ENCODE measurements at places on chromosomes 5 and 9.

- DNase-seq: no peak
Measured at GRCh38 chr5:126984632-126985031, 45.7 kb downstream of the MARCHF3 start.

DNA sequence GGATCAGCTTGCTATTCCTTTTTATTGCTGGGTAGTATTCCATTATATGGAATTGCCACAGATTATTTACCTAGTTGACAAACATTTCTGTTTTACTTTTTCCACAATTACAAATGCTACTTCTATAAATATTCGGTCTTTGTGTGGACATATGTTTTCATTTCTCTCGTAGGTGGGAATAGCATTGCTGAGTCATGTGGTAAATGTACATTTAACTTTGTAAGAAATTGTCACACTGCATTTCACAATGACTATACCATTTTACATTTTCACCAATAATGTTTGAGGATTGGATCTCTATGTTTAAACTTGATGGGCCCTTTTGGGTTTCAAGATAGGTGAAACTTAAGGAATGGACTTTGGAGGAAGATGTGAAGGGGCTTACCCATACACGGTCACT is 19.7 kb downstream of the RAI14 start:
- DNase-seq: no peak

GRCh38 chr5:127525181-127525580 is 7.7 kb downstream of the PRRC1 start:
- DNase-seq: no peak

- no peak for DNase-seq
Measured at GRCh38 chr9:87492642-87493041, 5.0 kb upstream of the DAPK1 start.

GRCh38 chr5:152181461-152181860 is 223.6 kb downstream of the NMUR2 start:
- no peak for DNase-seq

GRCh38 chr9:78234810-78235209 is 1.1 kb upstream of the CEP78 start:
- no peak for DNase-seq

GRCh38 chr9:33425128-33425533 is 22.3 kb downstream of the AQP3 start:
- no peak for DNase-seq

GRCh38 chr5:158755986-158756385 is 343.7 kb downstream of the EBF1 start:
- DNase-seq: no peak

- no peak for DNase-seq
Measured at GRCh38 chr5:158623971-158624370, 475.7 kb downstream of the EBF1 start.

GRCh38 chr9:116032683-116033440 is 120.7 kb upstream of the PAPPA start:
- DNase-seq: no peak

DNA sequence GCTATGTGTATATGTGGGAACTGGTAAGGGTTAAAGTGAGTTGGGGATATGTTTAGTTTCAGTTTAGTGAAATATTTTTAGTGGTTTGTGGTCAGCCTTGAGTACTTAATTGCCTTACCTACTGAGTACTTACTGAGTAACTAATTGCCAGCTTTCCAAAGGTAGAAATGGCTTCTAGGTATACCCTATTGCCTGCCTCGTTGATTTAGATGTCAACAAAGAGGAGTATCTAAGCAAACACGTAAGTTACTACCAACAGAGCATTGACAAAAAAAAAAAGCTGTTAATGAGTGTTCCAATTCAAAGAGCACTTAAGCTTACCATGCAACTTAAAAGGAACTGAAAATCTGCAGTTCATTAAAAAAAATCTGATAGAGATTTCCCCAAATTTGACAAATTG is 8.8 kb downstream of the ATP10B start:
- no peak for DNase-seq

- DNase-seq: no peak
Measured at GRCh38 chr9:121885345-121885901, 207.7 kb downstream of the TTLL11 start.

GRCh38 chr5:61618577-61618976 is 286.5 kb downstream of the ZSWIM6 start:
- DNase-seq: no peak

DNA sequence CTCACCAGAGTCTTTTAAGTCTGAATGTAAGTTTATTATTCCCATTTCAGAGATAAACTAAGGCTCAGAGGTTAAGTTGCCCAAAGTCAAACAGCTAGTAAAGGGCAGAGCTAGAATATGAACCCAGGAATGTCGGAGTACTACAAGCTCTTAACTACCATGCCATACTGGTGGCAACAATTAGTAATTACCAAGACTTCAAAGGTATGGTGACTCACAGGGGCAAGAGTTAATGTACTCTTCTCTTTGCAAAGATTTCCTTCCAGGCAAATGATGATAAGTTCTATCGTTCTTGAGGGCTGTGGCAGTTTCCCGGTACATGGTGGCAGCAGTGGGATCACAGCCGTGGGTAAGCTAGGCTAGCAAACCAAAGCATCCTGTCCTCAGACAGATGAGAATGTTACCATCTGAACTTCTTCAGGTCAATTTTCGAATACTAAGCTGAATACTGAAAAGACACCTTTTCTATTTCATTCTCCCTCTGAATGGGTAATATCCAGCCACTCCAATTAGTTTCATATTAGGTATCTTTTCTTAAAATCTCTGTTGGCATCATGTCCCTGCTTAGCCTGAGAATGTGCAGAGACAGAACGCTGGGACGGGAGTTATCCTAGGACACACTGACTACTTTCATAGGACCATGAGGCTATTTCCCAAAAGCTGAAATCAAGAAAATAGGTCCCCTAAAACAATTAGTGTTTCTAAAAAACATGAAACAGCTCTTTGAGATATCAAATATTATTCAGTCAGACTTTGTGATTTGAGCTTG is 117.0 kb upstream of the NR5A1 start:
- DNase-seq: no peak

DNA sequence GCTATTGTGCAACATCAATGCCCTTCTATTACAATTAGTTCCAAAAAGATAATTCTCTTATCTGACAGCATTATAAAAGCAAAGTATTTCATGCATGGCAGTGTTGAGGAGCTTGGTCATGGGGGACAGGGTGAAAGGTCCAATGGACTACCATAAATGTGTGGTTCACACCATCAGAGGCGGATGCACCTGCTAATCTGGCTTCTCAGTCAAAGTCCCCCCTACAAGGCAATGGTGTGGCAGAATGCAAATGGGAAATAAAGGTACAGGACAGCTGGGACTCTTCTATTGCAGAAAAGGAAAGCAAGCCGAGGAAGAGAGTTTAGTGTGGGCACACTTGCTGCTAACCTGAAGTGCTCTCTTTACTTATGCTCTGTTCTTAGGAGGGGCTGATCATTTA is 369.1 kb downstream of the NDUFS4 start:
- DNase-seq: no peak

DNA sequence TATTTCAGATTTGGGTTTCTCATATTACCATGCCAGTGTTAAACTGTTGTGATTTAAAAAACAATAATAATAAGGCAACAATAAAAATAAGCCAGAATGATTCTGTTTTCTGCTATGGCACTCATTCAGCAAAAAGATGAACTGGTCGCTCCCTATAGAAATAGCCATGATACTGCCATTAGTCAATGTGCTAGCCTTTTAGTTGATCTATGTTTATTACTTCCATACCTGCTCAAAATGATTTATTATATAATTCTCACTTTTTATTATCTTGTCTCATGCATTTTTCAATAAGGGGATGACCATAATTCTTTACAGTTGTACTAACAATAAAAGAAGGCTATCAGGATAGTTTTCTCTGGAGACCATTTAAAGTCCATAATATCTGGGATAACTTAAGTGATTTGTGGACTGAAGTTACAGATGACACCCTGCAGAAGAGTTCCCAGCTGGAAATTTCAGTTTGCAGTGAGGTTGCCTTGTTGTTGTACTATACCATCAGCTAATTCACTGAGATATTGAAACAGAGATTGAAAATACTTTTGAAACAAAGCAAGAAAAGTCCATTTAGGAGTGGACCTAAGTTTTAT is 334.3 kb downstream of the GABRB2 start:
- no peak for DNase-seq

DNA sequence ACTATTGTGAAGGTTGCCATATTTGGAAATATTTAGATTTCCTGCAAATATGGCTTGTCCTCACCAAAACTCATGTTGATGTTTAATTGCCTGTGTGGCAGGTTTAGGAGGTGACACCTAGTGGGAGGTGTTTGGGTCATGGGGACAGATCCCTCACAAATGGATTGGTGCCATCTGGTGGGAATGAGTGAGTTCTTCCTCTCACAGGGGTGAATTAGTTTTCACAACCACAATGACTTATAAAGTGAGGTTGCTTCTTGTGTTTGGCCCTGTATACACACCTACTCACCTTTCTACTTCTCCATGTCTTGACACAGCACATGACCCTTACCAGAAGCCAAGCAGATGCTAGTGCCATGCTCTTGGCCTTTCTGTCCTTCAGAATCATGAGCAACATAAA is 41.1 kb downstream of the ISOC1 start:
- no peak for DNase-seq

GRCh38 chr9:114852050-114852594 is 46.3 kb upstream of the TNFSF15 start:
- no peak for DNase-seq

DNA sequence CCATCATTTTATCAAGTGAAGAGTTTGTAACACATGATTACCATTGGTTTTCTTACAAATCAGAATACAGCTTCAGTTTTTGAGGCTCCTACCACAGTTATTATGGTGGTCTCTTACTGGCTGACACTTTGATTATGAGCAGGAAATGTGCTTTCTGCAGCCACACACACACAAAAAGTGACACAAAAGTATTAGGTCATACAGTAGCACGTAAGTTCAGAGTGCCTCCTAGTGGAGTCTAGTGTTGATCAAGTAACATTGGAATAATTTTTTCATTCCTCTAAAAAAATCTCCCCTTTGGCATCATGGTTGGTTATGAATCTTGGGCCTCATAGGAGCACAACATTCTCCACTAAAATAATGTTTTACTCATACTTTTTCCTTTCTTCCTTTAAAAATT is 37.6 kb downstream of the PAM start:
- DNase-seq: no peak

- DNase-seq: no peak
Measured at GRCh38 chr9:35079041-35079425, 709 bp downstream of the FANCG start.

- DNase-seq: no peak
Measured at GRCh38 chr9:70588999-70589398, 174.5 kb upstream of the KLF9 start.

GRCh38 chr5:82745016-82745415 is 332.2 kb downstream of the TMEM167A start:
- DNase-seq: no peak

- DNase-seq: no peak
Measured at GRCh38 chr5:4831325-4831724, 308.8 kb upstream of the ADAMTS16 start.

GRCh38 chr5:18761801-18762200 is 1127.5 kb downstream of the TAF11L14 start:
- DNase-seq: no peak

DNA sequence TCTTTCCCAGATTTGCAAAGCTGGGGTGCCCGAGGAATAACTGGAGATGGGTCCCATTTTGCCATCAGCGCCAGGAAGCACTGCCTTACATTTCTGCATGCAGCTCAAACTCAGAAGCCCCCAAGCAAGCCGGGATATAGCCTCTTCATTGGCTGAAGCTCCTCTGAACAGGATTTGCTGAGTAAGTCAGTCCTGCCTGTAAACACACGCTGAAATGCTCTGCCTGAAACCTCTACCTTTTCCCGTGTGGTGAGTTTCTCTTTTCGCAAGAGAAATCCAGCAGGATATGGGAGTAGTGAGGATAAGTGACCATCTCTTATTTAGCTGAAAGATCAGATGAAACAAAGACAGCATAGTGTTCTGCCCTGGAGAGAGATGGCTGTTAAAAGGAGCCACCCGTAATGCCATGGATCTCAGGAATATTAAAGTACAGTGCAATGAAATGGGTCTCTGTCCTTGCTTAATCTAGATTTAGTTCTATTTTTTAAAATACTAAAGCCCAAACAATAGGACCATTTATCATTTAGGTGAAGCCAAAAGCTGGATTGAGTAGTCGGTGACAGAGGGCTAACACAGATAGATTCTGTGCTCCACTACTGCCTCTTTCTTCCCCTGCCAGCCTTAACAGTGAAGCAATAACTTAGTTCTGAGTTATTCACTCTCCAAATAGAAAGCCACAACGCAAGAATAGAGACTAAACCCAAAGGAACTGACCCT is 177.5 kb upstream of the PPP2R2B start:
- DNase-seq: no peak

GRCh38 chr5:343461-344401 is 22.2 kb downstream of the AHRR start:
- no peak for DNase-seq

DNA sequence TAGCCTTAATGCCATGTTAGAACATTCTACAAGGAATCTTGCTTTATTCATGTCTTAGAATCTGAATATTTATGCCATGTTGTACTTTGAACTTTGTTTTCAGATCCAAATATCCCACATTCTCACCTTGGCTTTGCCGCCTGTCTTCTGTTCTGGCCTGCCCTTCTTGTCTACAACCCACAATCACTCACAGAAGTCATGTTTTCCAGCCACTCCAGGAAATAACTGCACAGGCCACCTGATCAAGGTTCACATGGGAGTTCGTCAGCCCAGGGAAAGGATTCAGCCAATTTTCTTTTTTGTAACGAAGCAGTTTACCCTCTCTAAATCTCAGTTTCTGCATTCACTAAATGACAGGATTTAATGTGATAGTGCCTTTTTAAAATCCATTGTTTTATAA is 70.5 kb downstream of the JAKMIP2 start:
- DNase-seq: no peak

GRCh38 chr5:172766287-172767108 is 4.5 kb downstream of the DUSP1 start:
- no peak for DNase-seq

DNA sequence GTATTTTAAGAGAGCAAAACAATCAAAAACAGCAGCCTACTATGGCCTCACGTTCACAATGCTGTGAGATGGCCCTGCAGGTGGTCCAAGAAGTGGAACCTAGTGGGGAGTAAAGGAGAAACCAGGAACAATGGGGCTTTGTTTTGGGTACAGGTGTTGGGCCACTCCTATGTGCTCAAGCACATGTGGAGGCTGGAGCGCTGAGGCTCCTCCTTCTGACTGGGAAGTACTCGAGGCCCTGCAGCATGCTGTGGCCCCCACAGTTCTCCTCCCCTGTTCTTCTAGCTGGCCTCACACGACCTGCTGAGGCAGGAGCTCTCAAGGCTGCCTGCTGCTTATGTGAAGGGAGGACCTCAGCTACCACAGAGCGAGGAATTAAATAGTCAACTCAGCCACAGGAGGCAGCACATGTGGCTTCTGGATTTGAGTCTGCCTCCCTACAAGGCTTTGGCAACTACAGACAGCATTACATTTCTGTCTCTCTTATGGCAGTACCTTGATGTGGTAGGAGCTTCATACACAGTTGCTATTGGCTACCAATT is 482.3 kb downstream of the SPOCK1 start:
- DNase-seq: no peak

DNA sequence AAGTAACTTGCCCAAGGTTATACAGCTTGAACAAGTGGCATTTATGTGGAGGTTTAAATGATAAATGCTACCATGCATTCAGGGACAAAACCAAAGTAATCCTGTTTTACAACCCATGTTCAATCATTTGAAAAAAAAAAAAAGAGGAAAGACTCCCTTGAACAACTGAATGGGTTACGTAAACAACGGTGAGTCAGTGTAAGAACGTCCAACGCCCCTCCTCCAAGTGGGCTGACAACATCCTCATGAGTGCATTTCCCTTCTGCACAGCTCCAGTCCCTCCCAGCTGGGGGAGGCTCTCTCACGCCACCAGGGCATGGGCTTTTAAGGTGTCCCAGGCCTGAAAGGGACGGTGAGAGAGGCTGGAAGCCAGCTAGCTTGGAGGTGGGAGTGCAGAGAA is 90.0 kb downstream of the PRRT1B start:
- peak; percentile 58 for DNase-seq
